ENCODE measurements at places on chromosomes 11 and 22.

GRCh38 chr22:32765132-32765618, 36.3 kb upstream of the TIMP3 start:
- DNase-seq, result no peak

DNA sequence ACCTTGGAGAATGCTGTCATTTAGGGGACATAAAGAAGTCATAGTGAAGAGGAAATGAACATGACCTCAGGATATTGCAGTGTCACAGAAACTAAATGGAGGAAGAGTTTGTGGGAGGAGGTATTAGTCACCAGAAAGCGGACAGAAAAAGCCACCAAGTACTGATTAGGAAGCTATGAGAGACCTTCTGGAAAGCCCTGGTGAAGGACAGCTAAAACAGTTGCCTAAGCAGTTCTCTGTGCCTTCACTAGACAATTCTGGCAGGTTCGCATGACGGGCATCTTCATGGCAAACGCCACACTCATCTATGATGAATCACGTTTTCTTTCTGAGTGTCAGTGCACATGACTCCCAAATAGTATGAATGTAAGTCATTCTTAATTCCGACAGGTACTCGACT, 325.8 kb downstream of the C11orf87 start:
- no peak for DNase-seq

DNA sequence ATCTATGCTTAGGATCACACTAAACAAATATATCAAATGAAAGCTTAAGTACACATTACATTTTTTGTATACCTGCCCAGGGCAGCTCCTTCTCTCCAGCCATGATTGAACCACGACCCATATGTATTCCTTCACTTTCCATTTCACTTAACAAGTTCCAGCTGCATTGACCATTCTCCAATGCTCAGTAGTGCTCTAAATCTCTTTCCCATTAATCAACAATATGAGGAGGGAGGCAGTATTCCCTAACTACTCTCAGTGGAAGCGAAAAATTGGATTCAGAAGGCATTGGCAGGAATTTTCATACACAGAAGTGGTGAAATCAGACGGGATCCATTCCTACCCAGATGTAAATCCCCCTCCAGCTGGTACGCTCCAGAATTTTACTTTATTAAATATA, 372.0 kb upstream of the LUZP2 start:
- DNase-seq, result no peak

DNA sequence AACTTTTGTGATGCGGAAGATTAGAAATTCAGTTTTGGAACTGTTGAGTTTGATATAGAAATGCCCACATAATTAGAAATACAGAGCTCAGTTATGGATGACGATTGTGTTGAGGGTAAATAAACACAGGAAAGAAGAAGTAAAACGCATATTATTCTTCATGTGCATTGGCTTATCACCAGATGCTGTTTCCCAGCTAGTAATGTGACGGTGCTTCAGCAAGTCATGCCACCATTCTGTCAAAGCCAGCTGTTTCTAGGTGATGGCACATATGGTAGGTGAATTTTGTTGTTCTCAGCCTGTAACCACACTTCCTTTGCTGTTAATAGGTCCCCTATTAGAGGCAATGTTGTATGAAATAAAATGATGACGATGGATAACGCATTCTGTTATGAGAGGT, 68.9 kb downstream of the C11orf65 start:
- no peak for DNase-seq

DNA sequence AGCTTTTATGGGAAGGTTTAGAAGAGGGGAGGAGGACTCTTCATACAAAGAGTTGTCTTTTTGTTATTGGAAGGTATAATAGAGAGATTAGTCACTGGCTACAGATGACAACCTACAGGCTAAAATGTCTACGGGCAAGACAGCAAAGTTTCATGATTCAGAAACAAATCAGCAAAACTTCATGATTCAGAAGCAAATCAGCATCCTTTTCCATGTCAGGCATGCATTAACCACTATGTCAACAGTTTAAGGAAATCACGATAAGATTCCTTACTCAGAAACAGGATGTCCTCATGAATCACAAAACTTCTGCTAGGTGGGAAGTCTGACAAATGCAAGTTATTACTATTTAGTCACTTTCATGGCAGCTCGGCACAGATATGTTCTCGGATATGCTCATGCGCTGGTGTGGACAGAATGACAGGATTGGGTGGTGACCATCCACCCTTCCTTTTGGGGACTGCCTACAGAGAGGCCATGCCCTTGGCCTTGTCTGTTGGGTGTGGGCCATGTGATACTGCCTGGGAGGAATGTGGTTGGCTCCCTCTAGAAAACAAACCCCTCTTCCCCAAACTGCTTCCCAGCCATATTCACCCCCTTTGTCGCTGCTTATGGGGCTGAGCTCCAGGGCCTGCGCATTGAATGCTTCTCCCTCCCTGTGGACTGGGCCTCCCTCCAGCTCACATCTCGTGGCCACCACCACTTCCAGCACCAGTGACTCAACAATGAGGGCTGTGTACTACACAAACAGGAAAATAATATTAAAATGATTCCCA, 10.1 kb downstream of the C11orf91 start:
- DNase-seq, result no peak

- no peak for DNase-seq
These were observed 666.7 kb downstream of the OPCML start for GRCh38 chr11:132865623-132866022.

DNA sequence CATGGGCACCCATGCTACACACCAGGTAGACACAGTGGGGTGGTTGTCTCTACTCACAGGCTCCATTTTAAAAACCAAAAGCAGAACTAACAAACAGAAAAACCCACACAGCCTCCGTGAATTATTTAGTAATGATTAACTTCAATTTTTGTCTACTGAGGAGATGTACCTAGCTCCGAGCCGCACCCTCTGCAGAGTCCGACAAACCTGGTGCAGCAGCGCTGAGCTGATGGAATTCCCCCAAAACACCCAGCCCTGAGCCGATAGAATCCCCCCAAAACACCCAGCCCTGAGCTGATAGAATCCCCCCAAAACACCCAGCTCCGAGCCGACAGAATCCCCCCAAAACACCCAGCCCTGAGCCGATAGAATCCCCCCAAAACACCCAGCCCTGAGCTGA, 927.0 kb downstream of the BRD1 start:
- no peak for DNase-seq

GRCh38 chr11:65572356-65573051, at the start of gene FAM89B:
Gene FAM89B (plus strand): TSS chr11:65572538. CDS start chr11:65572670, 132 bp downstream.
- DNase-seq, result peak; percentile 71
